Myometrial cell (primary cell): ENCODE measurements at places on chromosomes 6 and 20. TPM values are rescaled to one million over a fixed set of nuclear protein-coding genes. Genes with fewer than 3 reads are reported as not detected.

Gene FHL5
- not detected in 2 replicates for total RNA-seq

Gene ANKS1A
- total RNA-seq, result 6.4 and 6.9 TPM in 2 replicates

Gene ADGB
- total RNA-seq, result not detected in 2 replicates

Gene OR2B6
- total RNA-seq, result not detected in 2 replicates

Gene GLP1R
- total RNA-seq, result not detected in 2 replicates

Gene TAGAP
- not detected in 2 replicates for total RNA-seq
